Epithelial cell of proximal tubule (primary cell): ENCODE measurements at places on chromosomes 16 and 17.

- no peak for DNase-seq
Measured at GRCh38 chr17:2718150-2718938, 6.8 kb upstream of the CLUH start.

DNA sequence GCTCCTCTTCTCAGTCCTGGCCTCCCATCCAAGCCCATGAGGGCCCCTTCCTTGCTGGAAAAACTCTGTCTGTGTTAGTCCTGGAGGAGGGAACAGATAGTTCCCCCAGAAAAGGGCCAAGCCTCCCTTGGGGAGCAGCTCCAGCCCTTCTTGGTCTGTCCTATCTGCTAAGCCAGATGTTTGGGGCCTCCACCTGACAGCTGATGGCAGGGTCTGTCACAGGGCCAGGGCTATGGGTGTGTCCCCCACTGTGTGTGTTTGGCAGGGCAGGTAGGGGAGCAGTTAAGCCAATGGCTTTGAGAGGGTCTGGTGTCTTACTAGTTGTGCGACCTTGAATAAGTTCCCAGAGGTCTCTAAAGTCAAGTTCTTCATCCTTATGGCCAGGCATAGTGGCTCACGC, 13.6 kb upstream of the SLC4A1 start:
- no peak for DNase-seq

GRCh38 chr17:8700546-8700945, 44.1 kb downstream of the CCDC42 start:
- DNase-seq, result no peak

DNA sequence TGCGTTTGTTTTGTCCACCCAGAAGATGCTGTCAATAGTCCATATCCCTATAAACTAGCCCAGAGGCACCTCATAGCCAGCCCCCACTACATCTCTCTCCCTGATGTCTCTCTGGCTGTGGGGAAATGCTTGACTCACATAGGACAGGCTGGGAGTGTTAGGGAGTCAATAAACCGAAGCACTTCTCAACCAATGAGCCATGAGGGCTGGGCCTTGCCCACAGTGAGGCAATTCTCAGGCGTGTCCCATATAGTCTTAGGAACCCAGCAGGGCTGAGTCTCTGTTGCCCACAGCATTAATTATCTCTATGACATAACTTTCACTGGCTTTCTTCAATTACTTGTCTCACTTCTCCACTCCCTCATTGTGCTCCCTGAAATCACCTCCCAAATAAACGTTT, 387.3 kb upstream of the CDH11 start:
- no peak for DNase-seq

- no peak for DNase-seq
Measured at GRCh38 chr16:1984347-1985225, 593 bp downstream of the GFER start.
